ENCODE measurements at places on chromosomes 13 and 19.
A peak's percentile ranks its signal among the peaks of the same experiment; 100 is the strongest.

DNA sequence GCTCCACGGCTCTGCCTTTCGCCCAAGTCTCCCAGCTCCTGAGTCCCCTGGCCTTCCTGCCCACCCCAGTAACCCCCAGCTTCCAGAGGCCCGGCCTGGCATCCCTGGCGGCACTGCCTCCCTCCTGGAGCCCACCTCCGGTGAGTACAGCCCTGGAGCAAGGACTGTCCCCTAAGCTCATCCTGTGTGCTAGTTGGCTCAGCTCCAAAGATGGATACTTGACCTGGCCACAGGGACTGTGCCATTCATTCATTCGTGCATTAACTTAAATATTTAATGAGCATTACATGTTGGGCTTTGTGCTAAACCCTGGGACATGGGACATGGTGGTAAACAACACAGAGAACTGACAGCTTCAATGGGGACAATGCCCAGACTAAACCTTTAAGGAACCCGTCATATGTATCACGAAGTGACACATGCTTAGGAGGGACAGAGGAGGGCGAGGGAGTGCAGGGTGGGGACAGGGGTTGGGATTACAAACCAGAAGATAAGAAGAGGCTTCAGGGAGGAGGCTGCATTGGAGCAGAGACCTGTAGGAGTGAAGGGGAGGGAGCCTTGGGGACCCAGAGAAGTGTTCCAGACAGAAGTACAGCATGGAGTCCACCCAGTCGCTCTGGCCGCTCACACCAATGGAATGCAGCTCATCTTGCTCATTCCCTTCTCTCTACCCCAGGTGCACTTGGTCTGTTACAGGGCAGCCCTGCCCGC, 6.9 kb upstream of the OVOL3 start:
- H3K27me3 ChIP-seq: no peaks in the 10 kb centered on the region
- H3K36me3 ChIP-seq: peaks cover 5% of the 10 kb centered on the region
- H3K4me1 ChIP-seq: peaks cover 26% of the 10 kb centered on the region
- H3K4me3 ChIP-seq: no peak overlapping the region
- H3K27ac ChIP-seq: no peak overlapping the region

- no peaks in the 10 kb centered on the region for H3K36me3 ChIP-seq
- no peak overlapping the region for H3K4me3 ChIP-seq
- no peak overlapping the region for H3K27ac ChIP-seq
- H3K27me3 ChIP-seq: no peaks in the 10 kb centered on the region
- no peak for DNase-seq
Measured at GRCh38 chr13:36885901-36886300, 34.1 kb downstream of the SMAD9 start.

DNA sequence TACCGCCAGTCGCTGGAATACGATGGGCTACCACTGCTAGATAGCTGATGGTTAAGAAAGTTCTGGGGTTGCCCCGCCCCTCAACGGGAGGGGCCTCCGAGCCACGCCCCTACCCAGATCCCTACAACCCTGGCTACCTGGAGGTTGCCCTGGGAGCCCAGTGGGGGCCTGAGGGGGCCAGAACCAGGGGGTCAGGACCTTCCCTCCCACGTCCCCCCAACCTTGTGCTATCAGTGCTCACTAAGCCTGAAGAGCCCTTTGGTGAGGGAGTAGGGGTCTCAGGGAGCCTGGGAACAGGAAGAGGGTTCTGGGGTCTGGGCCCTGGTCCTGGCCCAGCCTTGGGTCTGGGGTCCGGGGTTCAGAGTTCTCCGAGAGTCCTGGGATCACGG, 8.9 kb downstream of the OCEL1 start:
- H3K27ac ChIP-seq: peak overlapping the region; percentile 40
- H3K4me1 ChIP-seq: peaks cover 30% of the 10 kb centered on the region
- DNase-seq: no peak

DNA sequence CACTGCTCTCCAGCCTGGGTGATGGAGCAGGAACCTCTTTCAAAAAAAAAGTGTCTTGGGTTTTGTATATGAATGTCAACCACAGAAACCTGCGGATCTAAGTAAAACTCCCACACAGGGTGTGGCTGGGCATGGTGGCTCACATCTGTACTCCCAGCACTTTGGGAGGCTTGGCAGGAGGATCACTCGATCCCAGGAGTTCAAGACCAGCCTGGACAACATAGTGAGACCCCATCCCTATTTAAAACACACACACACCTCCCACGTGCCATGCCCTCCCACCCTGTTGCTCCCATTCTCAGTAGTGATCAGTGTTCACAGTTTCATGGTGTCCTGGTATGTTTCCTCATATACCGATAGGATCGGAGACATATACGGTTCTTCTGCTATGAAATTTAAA, 9.2 kb downstream of the TMED1 start:
- no peaks in the 10 kb centered on the region for H3K27me3 ChIP-seq
- no peak overlapping the region for H3K4me3 ChIP-seq
- DNase-seq: no peak
- no peak overlapping the region for H3K27ac ChIP-seq

DNA sequence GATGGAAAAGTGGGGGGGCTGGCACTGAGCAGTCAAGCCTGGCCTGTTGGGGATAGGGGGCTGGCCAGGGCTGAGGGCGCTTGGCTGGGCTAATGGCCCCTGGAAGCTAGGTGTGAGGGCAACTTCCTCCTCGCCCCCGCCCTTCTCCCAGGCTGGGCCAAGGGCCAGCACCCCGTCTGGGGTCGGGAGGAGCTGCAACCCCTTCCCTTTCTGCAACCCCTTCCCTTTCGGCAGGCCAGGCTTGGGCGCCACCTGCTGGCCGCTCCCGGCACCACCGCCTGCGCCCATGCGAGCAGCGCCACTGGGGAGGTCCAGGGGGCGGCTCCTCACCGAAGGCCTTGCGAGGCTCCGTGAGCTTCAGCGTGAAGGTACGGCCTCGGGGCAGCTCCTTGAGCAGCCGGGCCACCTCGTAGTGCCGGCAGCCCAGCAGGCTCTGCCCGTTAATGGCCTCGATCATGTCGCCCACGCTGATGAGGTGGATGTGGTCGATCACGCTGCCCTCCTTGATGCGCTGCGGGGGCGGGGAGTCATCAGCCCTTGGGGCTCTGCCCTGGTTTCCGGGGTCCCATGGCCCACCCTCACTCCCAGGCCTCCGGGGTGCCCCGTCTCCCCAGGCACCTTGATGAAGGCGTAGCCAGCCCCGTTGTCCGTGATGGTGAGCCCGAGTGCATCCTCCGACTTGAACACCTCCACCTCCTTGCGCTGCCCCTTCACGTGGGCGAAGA, 5.0 kb upstream of the PTGER1 start:
- H3K36me3 ChIP-seq: peaks cover 67% of the 10 kb centered on the region
- peaks cover 29% of the 10 kb centered on the region for H3K4me1 ChIP-seq
- DNase-seq: no peak
- H3K27me3 ChIP-seq: no peaks in the 10 kb centered on the region
- H3K27ac ChIP-seq: no peak overlapping the region
- no peak overlapping the region for H3K4me3 ChIP-seq

DNA sequence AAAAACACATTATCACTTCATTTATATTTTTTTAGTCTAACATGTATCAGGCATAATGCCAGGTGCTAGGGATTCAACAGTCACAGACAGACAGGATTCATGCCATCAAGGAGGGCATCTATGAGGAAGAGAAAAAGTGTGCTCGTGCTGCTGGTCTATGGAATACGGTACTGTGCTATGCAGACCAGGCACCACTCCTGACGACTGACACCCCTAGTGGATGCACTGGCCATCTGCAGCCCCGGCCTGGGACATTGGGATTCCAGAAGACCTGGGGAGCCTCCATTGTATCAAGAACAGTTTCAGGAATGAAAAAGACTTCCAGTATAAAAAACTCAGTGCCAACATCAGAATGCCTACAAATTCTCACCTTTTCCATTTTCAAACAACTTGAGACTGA, 94.0 kb downstream of the KLF12 start:
- no peak overlapping the region for H3K4me3 ChIP-seq
- no peaks in the 10 kb centered on the region for H3K36me3 ChIP-seq
- DNase-seq: no peak
- H3K27me3 ChIP-seq: no peaks in the 10 kb centered on the region
